ENCODE measurements at places on chromosomes 13 and 19.
A peak's percentile ranks its signal among the peaks of the same experiment; 100 is the strongest.

- no peak for DNase-seq
Measured at GRCh38 chr19:27905074-27905473, 1307.9 kb downstream of the UQCRFS1 start.

- DNase-seq: no peak
Measured at GRCh38 chr13:91311491-91311890, 36.0 kb upstream of the MIR17HG start.

- DNase-seq: no peak
Measured at GRCh38 chr13:44874886-44875630, 114.2 kb downstream of the NUFIP1 start.

DNA sequence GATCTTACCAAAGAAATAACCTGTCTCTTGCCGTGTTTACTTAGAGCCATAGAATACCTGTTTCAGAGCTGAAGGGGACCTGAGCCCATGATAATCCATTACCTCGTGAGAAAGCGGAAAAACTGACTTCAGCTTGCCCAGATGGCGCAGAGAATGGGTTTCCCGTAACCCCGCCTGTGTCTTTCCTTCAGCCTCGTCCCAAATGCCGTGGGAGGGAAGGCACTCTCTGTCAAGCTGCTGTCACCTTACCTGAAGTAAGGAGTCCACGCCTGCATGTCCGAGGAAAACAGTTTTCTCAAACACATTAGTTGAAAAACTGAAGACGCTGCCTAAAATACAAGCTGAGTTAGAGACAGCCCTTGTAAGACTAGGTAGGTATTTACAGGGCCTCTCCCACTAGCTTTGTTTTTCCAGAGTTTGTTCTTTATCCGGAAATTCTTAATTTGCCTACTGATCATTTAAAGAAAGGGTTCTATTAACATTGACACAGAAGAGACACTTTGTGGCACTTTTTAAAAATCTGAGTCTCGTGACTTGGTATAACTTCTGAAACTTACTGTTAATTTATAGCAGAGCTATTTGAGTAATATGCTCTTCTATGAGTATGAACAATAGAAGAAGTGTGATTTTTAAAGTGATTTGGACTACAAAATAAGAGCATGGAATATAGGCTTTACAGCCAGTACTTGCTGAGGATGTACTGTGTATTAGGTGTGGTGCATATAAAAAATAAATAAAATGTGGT is 1.3 kb upstream of the INTS6 start:
- peak; percentile 43 for DNase-seq

DNA sequence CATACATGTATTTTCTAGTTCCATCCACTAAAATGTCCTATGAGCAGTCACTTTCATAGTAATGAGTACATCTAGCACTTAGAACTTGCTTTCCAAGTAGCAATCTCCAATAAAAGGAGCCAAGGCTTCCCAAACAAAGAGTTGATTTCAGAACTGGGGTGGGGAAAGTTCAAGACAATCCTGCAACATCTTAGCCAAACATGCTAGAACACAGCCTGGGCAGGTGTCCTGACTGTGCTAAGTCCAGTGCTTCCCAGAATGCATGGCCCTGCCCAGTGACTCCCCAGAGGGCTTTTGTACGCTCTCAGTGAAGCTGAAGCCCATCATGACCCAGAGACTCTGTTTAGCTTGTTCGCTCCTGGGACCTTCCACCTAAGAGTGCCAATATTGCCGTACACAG is 106.7 kb upstream of the UBAC2 start:
- no peak for DNase-seq

- no peak for DNase-seq
Measured at GRCh38 chr19:8607386-8607785, 3.1 kb downstream of the ADAMTS10 start.

GRCh38 chr13:76799696-76800095 is 86.5 kb downstream of the KCTD12 start:
- DNase-seq: no peak

- DNase-seq: peak; percentile 41
Measured at GRCh38 chr19:3671680-3672574, 28.3 kb downstream of the PIP5K1C start.

DNA sequence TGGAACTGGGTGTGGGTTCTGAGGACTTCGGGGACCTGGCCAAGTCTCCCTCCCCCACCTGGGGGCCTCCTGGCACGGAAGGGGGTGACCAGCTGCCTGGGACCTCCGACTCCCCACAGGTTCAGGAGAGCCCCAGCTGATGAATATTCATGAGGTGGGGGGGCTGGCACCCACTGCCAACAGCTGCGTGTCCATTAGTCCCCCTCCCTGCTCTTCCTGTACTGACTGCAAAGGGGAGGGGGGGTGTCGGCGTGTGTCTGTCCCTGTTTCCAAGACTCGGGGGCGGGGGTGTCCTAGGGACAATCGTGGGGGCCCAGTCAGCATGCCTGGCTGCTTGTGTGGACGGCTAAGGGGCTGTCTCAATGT is 10.6 kb upstream of the NFIX start:
- no peak for DNase-seq

DNA sequence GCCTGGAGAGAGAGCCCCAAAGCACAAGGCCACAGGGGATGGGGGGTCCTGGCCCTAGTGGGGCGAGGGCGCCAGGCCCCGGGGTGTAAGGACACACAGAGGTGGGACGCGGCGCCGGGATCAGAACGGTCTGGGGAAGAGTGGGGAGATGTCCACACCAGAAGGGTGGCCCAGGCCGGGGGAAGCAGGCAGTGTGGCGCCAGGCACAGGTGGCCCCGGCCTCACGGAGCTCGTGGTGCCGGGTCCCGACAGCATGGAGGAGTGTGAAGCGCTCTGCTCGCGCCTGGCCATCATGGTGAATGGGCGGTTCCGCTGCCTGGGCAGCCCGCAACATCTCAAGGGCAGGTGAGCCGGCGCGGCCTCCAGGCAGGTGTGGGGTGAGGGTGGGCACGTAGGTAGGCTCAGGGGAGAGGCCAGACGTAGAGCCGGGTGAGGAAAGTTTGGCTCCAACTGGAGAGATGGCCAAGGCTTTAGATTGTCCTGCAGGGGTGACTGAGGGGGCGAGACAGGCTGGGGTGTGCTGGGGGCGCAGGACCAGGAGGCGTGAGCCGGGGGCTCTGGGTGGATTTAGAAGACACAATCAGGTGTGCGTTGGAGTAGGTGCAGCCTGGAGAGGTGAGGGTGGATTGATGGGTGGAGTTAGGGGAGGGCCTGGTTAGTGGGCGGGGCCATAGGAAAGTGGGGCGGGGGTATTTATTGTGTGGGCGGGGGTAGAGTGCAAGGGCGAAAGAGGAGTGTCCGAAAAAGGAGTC is 2.9 kb upstream of the ARHGAP45 start:
- DNase-seq: no peak

DNA sequence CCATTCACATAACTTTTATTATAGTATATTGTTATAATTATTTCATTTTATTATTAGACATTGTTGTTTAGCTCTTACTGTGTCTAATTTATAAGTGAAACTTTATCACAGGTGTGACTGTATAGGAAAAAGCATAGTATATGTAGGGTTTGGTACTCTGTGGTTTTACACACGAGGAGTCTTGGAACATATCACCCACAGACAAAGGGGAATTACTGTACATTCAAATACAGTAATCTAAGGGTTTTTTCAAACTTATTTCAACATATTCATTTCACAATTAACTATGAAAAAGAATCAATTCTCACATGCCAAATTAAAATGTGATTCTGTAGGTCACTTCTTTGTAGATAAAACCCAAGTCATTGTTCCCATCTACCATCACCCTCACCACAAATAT is 46.0 kb downstream of the RBM26 start:
- no peak for DNase-seq

DNA sequence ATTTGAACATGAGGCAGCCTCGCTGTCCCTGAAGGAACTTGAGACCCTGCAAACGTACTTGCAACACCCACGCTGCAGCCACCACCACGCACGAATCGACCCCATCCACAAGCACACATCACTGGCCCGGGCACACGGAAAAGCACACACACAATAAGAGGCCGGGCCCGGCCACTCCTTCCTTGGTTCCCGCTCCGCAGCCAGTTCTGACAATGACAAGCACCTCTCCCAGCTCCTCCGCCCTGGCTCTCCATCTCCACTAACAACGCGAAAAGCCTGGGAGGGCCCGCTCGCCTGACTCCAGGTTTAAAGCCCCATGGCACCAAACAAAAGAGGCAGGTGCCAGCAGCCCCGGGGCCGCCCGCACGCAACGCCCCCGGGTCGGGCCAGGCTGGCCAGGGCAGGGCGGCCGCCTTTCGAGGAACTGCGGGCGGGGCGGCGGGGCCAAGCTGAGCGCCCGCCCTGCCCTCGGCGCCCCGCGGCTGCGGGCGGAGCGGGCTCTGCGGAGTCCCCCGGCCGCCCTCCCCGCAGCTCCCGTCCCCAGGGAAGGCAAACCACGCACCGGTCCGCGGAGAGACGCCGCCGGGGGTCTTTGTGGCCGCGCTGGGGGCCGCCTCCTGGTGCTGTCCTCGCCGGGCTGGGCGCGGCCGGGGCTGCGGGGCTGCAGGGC is 495 bp downstream of the DCLK1 start:
- no peak for DNase-seq

- no peak for DNase-seq
Measured at GRCh38 chr13:46647512-46648065, 94.6 kb downstream of the LRCH1 start.

GRCh38 chr13:59774491-59774971 is 389.2 kb downstream of the DIAPH3 start:
- DNase-seq: no peak

GRCh38 chr13:104426435-104426834 is 1360.2 kb upstream of the SLC10A2 start:
- no peak for DNase-seq

GRCh38 chr13:110856942-110857835 is 57.7 kb downstream of the ANKRD10 start:
- no peak for DNase-seq

GRCh38 chr13:89514534-89515312 is 1832.8 kb upstream of the MIR17HG start:
- DNase-seq: no peak

- no peak for DNase-seq
Measured at GRCh38 chr13:88701551-88701950, 1030.4 kb downstream of the SLITRK5 start.

DNA sequence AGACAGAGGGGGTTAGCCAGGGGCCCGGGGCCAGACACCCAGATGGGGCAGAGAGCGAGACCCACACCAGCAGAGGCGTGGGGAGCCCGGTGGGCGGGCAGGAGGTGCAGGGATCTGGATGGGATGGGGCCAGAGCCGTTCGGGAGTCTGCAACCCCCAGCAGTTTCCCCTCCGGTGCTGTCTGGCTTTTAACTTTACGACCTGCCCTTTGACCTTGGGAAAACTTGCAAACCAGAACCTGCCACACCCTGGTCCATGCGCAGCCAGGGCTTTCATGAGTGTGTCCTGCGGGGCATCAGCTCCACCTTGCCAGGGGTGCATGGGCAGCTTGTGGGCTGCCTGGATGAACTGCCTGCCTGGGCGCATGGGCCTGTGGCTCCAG is 9.8 kb downstream of the JOSD2 start:
- no peak for DNase-seq

GRCh38 chr19:18789883-18790565 is 1.1 kb downstream of the COMP start:
- no peak for DNase-seq

DNA sequence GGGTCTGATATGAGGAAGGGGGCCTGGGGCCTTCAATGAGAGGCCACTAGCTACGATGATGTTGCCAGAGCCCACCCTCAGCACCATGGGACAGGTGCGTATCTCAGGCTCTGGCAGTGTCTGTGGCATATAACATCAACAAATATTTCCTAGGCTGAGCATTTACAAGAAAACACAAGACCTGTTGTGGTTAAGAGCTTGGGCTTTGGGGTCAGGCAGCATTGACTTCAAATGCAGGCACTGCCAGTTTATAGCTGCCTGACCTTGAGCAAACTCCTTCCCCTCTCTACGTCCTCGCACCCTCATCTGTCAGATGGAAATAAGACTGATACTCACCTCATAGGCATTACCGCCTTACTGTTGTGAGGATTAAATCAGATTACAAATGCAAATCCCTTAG is 156.0 kb downstream of the KATNAL1 start:
- DNase-seq: no peak

DNA sequence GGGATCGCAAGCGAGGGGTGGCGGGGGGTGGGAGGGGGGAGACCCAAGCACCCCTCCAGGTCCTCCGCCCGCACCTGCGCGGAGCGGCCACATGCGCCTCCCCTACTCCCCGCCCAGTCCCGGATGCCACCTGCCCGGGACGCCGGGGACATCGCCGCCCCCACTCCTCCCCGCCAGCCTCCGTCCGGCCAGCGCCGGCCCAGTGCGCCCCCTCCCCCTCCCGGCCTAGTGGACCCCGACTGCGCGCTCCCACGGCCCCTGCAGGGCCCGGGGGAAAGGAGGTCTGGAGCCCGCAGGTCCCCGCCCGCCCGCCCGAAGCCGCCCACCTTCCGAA is 263 bp downstream of the RHPN2 start:
- DNase-seq: peak; percentile 32

DNA sequence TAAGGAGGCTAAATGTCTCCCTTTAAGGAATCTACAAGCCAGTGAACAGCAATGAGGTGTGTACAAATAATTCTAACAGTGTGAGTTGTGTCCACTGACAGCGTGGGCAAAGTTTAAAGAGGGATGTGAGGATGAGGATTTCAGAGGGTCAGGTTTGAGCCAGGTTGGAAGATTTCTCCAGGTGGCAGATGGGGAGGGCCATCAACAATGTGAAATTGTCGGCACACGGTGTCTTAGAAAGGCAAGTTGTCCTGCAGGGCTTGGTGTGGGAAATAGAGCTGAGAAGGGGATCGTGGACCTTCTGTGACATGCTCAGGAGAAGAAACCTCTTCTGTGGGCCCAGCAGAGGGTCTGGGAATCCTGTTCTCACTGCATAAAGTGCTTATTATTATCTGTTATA is 52.1 kb downstream of the ATP8A2 start:
- DNase-seq: no peak

DNA sequence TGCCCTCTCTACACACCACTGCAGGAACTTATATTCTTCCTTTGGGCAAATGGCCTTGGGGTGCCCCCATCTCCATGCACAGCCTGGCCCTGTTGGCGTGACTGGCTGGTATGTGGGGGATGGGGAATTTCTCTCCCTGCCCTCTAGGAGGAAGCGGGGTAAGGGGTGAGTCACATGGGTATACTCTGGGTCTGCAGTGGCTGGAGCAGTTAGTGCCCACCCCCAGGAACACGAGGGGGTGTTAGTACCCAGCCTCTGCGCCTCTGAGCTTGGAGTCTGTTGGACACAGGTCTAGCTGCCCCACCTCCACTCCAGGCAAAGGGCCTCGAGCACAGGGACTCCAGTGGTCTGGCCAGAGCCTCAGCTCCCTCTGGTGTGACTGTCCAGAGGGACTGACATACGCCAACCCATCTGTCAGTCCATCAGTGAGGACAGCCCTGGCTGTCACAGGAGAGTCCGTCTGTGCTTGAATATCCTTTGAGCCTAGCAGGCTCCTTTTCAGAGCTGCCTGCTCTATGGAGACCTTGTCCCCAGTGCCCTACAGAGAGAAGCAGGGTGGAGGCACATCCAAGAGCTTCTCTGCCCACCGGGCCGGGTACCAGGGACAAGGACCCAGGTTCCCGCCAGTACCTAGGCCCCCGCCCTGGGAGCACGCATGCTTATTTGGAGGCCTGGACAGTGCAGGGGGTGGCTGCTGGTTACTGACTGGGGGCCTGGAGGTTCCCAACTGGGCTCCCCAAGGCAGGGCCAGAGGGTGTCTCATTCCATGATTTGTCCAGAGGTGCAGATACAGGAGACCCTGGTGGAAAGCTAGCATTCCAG is 66.6 kb downstream of the CHST8 start:
- DNase-seq: no peak
